HuH-7 (cell line): ENCODE measurements at places on chromosomes 3 and 15.

GRCh38 chr3:43423142-43423541, 136.8 kb downstream of the SNRK start:
- no peak for DNase-seq

DNA sequence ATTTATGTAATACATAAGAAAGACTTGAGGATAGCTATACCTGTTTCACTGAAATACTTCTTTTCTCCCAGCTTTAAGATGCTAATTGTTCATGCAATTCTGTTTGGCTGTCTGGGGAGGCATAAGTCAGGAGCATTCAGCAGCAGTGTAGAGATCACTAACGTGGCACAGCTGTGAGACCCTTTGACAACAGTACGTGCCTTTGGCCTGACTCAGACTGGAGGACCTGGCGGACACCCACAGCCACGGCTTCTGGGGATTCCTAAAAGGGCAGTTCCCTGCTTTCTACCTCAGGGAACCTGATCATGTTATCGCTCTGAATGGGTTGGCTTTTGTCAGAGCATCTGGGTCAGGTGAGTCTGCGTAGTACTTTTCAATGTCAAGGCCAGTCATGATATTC, 295.0 kb upstream of the ICE2 start:
- no peak for DNase-seq

DNA sequence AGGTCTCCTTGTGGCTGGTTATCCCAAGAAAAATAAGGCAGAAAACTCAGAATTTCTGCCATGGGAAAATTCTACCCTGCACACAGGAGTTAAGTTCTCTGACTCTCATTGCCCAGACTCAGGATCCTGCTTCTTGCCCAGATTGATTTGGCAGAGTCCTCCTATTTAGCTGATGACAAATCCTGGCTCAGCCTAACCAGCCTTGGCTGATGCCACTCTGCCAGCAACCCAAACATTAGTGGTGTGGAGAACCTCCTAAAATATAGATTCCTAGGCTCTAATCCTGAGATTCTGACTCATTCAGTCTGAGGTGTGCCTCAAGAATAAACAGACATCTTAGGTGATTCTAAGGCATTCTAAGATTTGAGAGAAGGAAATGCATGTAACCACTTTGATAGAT, 60.5 kb upstream of the ACTC1 start:
- no peak for DNase-seq

DNA sequence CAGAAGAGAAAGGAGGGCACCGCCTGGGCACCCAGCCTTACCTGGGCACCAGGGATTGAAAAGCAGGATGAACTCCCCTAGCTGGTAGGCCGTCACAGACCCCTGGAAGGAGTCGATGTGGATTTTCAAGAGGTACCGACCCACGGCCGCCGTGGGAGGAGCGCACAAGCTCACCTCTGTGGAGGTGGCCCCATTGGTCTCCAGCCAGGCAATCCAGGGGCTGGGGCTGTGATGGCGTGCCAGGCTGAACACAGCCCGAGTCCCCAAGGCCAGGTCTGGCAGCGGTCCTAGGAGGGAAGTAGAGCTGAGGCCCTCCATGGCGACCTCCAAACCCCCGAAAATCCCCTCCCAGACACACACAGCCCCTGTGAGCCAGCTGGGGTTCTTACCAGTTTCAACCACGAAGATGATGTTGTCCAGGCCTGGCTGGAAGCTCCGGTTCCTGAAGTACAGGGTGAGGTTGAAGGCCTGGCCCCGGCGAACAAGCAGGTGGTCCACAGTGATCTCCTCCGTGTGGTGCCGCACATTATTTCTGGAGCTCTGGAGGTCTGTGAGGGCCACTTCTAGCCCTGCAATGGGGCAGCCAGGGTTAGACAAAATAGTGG, 6.6 kb downstream of the TGM5 start:
- DNase-seq: no peak

- DNase-seq: no peak
Observed at GRCh38 chr15:36291501-36291900, 287.9 kb upstream of the CDIN1 start.

DNA sequence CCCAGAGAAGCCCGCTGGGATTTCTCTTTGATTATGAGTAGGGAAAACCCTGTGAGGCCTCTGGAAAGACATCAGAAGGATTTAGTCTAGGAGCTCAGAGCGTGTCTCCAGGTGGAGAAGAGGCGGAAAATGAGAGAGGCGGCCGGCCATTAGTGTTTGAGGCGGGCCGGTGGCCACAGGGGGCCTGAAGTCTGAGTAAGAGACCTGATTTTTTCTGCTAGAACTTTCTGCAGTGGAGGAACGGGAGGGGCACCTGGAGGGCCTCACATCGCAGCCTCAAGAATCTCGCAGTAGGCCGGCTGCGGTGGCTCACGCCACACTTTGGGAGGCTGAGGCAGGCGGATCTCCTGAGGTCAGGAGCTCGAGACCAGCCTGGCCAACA, 28.5 kb downstream of the KLHDC8B start:
- DNase-seq: no peak
